ENCODE measurements at places on chromosomes 11 and 22.

GRCh38 chr11:126410649-126411048 is 55.2 kb downstream of the ST3GAL4 start:
- no peak for DNase-seq

GRCh38 chr22:49052023-49052538 is 775.6 kb downstream of the BRD1 start:
- DNase-seq = no peak

DNA sequence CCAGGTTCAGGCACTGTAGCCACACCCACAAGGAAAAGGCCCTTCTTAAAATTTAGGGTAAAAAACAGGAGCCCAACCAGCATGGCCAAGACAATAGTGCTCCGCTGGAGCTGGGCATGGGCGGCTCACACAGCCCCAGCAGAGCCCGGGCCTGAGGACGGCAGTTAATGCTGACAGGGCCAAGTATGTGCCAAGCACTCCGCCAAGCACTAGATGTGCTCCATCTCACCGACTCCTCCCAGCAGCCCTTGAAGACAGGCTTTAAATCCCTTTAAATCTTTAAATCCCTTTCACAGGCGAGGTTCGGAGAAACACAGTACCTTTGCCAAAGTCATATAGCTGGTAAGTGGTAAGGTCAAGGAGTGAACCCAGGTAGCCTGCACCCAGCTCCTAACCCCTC is 4.8 kb downstream of the ARFGAP2 start:
- DNase-seq = no peak

GRCh38 chr11:85582111-85582510 is 45.0 kb downstream of the DLG2 start:
- no peak for DNase-seq

- no peak for DNase-seq
Measured at GRCh38 chr11:43072096-43072495, 239.7 kb upstream of the API5 start.

- DNase-seq = no peak
Measured at GRCh38 chr11:71372693-71373657, 75.2 kb downstream of the DHCR7 start.

DNA sequence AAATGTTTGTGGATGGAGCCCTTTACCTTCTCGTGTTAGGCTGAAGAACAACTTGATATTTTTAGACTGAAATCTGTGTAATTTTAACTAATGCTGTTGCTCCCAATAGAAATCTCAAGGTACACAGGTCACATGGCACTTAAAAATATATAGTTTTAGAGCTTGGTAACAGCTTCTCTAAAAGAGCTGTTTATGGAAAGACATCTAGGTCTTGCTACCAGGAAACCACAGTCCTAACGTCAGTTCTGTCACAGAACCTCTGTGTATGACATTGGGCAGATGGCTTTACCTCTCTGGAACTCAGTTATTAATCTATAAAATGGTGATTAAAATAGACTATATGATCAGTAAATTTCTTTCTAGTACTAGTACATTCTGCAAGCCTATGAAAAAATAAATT is 35.4 kb downstream of the PAK1 start:
- no peak for DNase-seq

DNA sequence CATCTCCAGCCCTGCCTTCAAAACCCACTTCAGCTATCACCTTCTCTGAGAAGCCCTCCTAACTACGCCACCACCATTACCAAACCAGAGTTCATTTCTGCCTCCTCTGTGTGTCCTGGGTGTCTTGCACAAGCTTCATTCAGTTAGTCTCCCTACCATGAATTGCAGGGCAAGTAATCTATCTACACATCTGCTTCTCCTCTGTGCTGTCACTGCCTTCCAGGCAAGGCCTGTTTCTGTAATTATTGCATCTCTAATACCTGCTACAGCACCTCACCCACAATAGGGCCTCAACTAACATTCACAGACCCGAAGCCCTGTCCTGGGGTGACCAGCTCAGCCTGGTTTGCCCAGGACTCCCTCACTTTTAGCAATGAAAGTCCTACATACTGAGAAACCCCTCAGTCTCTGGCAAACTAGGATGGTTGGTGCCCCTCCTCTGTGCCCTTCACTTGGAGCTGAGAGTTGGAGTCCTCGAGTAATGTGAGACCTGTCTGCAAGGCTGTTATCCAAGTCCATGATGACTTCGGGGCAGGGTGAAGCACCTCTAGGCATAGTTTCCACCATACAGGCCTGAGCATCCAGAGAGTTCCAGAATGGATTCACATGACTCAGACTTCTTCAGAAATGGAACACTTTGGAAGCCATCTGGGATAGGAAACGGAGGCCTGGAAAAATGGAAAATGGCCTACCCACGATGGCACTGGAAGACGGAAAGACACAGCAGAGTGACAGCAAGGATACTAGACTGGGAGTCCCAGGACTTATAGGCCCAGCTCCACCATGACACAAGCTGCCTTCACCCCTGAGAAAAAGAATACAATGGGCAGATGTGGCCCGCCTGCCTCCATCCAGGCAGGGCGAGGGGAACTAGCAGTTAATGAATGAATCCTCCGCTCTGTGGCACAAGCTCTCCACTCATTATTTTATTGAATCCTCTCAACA is 269.3 kb downstream of the BUD13 start:
- DNase-seq = no peak

DNA sequence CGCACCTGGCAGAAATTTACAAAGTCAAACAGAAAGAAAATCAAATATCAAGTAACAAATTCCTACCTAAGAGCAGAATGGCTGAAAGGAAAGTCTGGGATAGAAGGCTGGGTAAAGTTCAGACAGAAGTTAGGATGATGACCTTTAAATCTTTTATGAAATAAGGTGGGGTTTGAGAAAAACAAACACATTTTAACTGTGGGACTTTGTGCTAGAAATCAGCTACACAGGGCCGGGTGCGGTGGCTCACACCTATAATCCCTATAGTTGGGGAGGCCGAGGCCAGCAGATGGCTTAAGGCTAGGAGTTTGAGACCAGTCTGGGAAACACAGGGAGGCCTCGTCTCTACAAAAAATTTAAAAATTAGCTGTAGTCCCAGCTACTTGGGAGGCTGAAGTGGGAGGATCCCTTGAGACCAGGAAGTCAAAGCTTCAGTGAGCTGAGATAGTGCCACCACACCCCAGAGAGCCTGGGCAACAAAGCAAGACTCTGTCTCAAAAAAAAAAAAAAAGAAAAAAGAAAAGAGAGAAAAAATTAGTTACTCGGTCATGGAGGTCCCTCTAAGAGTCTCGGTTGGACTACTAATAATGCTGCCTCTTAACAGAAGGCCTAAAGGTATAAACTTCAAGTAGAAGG is 119.7 kb upstream of the BID start:
- DNase-seq = no peak

- DNase-seq = no peak
Measured at GRCh38 chr11:116530705-116531104, 242.1 kb downstream of the BUD13 start.

- peak; percentile 26 for DNase-seq
Measured at GRCh38 chr22:38353142-38353629, 36.0 kb upstream of the CSNK1E start.

DNA sequence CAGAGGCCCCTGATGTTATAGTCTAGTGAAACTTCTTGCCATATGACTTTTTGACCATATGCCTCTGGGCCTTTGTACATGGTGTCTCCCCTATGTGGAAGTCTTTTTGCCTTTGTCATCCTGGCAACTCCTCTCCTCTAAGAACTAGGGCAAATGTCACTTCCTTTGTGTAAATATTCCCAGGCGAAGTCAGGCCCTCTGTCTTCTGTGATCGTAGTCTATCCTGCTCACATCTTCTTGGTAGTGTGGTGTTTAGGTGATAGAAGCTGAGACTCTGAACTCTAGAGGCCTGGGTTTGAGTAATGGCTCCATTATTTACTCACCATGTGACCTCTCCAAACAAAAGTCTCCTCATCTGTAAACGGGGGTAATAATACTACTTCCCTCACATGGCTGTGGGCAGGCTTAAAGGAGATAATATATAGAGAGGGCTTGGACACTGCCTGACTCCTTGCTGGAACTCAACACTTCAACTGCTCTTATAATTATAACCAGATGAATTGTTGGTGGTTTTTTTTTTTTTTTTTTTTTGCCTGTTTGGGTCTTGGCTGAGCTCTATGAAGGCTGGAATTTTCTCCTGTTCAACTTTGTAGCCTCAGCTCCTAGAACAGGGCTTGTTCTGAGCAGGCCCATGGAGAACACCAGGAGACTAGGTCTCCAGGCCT is 43.8 kb downstream of the INSC start:
- DNase-seq = no peak

- DNase-seq = no peak
Measured at GRCh38 chr11:90491466-90491865, 268.6 kb upstream of the CHORDC1 start.

GRCh38 chr11:66062408-66062807 is 7.7 kb upstream of the PACS1 start:
- no peak for DNase-seq

DNA sequence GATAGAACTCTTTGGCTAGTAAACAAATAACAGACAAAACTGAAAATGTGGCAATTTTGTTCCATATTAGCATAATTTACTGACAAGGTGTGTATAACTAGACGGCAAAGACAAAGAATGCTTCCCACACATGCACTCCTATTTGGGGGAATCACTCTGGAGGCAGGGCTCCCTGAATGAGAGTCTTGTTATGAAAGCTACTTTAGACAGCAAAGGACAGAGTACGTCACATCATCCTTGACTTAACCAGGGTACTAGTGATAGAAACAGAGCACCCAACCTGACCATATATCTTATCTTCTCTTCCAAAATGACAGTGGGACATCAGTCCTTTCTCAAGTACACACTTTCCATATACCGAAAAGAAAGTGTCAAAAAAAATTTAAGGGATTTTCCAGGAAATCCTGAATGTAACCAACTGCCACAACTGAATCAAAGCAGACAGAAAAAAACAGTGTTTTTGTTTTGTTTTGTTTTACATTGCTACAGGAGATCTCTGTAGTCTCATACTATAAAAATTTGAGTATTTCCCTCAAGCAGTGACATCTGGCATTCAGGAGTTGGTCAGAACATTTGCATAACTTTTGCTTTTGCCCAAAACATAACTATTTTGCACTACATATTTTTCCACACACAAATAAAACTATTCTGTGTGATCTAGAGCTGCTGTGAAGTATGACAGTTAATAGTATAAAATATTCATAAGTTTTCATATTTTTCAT is 98.9 kb downstream of the ARHGAP20 start:
- no peak for DNase-seq

- no peak for DNase-seq
Measured at GRCh38 chr11:98495601-98496000, 525.1 kb upstream of the CNTN5 start.

- no peak for DNase-seq
Measured at GRCh38 chr11:30800904-30801303, 214.8 kb upstream of the MPPED2 start.

DNA sequence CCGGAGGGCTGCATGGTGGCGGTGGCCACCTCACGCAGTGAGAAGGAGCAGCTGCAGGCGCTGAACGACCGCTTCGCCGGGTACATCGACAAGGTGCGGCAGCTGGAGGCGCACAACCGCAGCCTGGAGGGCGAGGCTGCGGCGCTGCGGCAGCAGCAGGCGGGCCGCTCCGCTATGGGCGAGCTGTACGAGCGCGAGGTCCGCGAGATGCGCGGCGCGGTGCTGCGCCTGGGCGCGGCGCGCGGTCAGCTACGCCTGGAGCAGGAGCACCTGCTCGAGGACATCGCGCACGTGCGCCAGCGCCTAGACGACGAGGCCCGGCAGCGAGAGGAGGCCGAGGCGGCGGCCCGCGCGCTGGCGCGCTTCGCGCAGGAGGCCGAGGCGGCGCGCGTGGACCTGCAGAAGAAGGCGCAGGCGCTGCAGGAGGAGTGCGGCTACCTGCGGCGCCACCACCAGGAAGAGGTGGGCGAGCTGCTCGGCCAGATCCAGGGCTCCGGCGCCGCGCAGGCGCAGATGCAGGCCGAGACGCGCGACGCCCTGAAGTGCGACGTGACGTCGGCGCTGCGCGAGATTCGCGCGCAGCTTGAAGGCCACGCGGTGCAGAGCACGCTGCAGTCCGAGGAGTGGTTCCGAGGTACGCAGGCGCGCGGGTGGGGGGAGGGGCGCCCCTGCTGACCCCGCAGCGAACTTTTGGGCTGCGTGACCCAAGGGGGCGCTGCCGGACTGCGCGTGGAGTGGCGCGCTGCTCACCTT is 670 bp downstream of the NEFH start:
- DNase-seq = no peak

DNA sequence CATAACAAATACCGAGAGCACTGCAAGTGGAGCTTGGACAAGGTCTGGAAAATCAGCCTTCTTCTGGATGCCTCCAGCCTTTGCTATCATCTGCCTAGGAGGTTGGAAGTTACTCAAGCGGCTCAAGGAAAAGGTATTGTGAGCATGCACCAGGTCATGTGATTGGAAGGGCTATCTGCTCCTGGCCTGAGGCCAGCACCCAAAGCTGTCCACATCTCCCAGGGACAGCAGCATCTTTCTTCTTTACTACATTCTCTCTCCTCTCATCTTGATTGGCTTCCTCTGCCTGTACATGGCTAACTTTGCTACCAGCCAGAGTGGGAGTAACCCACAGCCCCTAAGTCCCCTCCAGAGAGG is 44.2 kb upstream of the AMPD3 start:
- DNase-seq = no peak

- peak; percentile 45 for DNase-seq
Measured at GRCh38 chr22:25362215-25362882, 142.9 kb downstream of the CRYBB2 start.

DNA sequence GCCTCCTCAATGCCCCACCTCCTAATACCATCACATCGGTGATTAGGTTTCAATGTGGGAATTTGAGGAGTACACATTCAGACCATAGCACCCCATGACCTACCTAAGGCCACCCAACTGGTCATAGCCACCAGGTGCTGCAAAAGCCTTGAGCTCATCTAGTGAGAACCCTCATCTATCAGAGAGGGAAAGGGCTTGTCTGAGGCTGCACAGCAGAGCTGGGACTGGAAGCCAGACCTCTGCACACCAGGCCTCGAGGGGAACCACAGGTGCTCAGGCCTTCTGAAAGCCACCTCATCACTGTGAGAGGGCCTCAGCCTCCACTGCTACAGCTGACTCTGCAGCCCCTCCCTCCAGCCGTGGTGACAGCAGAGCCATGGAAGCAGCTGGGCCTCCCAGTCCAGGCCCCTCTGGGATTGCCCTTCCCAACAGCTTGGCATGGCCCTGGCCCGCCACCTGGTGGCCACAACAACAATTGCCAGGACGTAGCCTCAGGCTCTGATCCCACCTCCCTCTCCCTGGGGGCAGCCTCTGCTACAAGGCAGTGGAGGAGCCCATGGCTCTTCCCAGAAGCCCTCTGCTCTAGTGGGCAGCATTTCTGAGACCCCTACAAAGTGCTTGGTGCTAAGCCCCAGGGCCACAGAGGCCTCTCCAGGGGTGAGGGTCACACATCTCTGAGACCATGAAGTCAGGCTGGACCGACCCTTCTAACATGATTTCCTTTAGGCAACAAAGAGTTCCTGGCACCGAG is 41.0 kb upstream of the PRDM11 start:
- DNase-seq = peak; percentile 78

- DNase-seq = no peak
Measured at GRCh38 chr11:77672264-77672663, 34.7 kb upstream of the CLNS1A start.

DNA sequence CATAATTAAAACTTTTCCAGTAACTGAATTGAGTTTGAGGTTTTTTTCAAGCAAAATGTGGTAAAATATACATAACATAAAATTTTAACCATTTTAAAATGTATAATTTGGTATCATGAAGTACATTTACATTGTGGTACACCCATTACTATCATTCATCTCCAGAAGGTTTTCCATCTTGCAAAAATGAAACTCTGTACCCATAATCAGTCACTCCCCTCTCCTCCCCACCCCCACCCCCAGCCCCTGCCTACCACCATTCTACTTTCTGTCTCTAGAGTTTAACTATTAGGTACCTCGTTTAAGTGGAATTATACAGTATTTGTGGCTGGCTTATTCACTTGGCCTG is 63.7 kb downstream of the MICAL2 start:
- no peak for DNase-seq

GRCh38 chr11:44952500-44953260 is 2.0 kb upstream of the TP53I11 start:
- DNase-seq = no peak

Data from NCI-H1105 treated with DMSO at 0.1 percent for 48 hours (cell line).